ENCODE measurements at places on chromosomes 13 and 19. TPM values are rescaled to one million over a fixed set of nuclear protein-coding genes. Genes with fewer than 3 reads are reported as not detected.

- no peak for DNase-seq
These were observed 41.3 kb upstream of the RCBTB2 start for GRCh38 chr13:48574041-48574796.

- no peak for DNase-seq
These were observed 558.3 kb upstream of the NBEA start for GRCh38 chr13:34383728-34384127.

DNA sequence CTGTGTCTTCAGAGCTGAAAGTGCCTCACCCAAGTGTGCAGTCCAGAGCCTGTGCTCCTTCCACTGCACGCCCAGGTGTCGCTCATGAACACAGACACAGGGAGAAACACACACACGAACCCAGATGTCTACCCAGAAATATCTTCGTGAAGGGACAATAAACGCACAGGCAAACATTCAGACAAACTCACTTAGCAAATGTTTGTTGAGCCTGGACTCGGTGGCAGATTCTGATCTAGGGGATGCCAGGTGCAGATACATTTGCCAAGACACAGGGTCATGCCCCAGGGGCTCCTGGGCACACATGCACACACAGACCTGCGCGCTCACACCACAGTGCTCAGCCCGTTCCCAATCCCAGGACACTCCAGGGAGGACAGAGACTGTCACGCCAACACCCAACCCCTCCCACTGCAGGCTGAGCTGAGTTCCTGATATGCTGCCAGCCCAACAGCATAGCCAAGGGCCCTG lies 31.9 kb downstream of the SCGB2B2 start:
- DNase-seq = no peak

DNA sequence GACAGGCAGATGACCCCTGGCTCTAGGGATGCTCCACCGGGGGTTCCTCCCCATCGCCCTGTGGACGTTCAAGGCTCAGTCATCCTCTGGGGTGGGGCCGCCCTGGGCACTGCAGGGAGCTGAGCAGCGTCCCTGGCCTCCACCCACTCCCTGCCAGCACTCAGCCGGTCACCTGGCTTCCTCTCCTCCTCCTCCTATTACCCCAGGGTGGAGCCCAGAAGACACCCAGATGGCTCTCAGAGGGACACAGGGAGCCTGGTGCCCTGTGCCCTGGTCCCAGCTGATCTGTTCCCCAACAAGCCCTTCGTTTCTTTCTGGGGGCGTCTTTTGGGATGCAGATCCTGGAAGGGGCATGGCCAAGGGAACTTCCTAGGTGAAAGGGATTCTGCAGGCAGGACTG lies 3.7 kb upstream of the MKNK2 start:
- DNase-seq = no peak

DNA sequence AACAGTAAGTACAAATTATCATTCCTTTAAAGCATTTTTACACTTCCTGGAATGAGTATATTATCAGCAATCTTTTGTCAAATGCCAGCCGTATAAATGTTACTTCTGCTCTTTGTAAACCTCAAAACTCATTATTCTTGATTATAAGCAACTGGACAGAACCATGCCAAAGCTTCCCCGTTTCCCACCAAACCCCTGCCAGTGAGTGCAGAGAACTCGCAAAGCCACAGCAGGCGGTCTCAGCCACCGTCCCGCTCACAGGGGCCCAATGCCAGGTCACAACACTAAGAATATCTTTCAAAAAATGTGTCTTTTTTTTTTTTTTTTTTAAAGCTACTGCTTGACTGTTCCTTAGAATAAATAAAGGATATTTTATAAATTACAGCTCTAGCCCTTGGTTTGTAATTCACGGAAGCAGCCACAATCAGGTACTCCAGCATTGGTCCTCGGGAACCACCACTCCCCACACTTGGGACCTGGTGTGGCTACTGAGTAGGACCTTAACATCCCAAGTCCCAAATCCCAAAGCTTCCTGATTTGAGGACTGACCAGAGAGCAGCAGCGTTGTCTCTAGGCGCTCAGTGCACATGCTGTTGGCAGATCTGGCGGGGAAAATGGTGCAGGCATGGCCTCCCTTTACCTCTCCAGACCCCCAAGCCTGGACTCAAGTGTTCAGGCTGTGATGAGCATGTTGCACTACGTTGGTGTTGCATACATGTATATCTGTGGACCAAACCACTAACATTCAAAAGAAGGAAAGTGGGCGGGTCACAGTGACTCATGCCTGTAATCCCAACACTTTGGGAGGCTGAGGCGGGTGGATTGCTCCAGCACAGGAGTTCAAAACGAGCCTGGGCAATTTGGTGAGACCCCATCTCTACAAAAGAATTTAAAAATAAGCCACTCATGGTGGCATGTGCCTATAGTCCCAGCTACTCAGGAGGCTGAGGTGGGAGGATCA lies 19.0 kb downstream of the KCTD15 start:
- DNase-seq = peak; percentile 34

DNA sequence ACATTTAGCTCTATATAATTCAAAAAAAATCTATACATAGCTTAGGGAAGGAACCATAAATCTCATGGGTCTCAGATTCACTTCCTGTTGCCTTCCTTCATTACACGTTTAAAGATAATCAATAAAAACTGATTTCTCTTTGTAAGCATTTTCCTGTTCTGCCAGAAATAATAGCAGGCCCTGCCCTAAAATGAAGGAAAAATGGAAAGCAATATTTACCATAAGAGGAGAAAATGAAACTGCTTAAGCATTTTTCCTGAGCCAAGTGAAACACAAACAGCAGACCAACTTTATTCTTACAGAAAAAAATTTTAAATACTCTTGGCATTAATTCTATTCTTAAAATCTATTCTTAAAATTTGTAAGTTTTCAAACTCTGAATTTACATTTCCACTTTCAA lies 4.0 kb downstream of the LHFPL6 start:
- no peak for DNase-seq

DNA sequence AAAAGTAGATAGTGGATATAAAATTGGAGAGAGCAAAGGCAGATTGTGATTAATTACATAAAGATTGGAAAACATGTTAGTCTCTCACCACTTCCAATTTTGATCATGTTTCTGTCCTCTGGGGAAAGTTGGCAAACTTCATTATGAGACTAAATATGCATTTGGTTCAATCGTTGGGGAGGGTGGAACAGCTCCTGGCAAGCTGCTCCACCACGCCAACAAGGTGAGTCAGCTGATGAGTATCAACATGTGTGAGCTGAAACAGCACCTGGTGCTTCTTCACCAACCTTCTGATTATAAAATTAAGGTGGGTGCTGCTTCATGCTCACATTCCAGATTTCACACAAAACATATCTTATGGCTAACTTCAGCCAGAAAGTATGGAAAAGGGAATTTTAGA lies 1784.6 kb downstream of the SLITRK5 start:
- DNase-seq = no peak

GRCh38 chr13:29284726-29285125 lies 310.8 kb downstream of the SLC7A1 start:
- no peak for DNase-seq

DNA sequence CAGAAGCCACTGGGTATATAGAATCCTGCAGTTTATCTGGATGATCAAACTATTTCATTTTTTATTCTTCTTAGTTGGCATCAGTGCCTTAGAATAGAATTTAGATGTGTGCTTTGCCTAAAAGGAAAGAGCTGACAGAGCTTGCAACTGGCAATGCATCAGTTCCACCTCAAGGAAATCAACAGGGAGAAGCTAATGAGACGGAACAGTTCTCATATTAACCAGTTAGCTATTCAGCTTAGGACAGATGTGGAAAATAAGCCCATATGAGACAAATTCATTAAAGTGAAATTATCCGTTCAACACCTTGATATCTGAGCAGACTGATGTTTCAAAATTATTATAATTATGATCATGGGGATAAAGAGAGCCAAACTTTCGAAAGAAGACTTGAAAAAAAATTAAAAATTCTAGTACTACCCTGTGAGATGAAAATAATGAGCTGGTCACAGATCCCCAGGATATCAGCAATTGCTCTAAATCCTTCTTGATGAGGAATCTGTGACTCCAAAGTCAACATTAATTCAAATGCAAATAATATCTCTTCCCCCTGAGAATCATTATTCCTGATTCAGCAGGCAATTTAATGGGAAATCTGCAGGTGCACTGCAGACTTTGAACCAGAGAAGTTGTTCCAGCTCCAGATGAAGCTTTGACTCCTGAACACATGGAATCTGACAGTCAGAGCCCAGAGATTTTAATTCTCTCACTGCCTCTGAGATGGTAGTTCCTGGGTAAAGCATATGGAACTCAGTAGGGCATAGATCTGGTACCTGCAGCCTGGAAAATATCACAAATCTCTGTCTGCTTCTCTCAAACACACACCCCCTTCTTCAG lies 486.8 kb downstream of the FOXO1 start:
- DNase-seq = no peak

DNA sequence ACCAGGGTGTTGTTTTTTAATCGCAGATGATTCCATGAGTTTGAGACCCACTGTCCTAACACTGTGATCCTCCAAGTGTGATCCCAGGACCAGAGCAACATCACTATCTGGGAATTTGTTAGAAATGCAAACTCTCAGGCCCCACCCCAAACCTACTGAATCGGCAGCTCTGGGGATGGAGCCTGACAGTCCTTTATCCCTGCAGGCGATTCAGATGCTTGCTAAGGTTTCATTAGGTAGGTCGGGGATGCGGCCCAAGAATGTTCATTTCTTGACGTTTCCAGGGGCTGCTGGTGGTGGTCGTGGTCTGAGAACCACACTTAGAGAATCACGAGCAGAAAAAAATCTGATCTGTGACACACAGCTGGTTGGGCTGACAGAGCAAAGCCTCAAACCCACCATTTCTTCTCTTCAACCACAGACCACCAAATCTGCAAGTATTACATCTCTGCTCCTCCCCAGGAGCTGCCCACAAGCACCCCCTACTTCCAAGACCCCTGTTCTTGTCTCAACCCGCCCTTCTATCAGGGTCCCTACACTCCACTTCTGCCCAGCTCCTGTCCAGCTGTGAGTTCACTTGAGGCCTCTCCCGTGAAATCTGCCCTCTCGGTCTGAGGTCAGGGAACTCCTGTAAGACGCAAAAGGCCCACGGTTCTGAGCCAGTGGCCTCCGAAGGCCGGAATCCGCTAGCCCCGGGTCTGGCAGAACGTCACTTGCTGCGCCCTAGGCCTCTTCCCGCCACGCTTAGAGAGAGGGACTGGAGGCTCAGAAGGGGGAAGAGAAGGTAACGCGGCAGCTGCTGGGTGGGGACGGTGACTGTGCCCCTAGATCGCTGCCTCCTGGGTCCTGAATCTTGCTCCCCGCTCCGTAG lies 1.1 kb upstream of the FARP1 start:
- no peak for DNase-seq

- DNase-seq = no peak
These were observed 67.7 kb downstream of the DACH1 start for GRCh38 chr13:71799324-71799723.

GRCh38 chr19:11378319-11379189 lies 4.1 kb downstream of the SWSAP1 start:
- DNase-seq = peak; percentile 89

- DNase-seq = no peak
These were observed 5.3 kb upstream of the CD79A start for GRCh38 chr19:41871573-41872383.

GRCh38 chr19:50875795-50876422 lies 2.7 kb downstream of the KLK2 start:
- DNase-seq = no peak

DNA sequence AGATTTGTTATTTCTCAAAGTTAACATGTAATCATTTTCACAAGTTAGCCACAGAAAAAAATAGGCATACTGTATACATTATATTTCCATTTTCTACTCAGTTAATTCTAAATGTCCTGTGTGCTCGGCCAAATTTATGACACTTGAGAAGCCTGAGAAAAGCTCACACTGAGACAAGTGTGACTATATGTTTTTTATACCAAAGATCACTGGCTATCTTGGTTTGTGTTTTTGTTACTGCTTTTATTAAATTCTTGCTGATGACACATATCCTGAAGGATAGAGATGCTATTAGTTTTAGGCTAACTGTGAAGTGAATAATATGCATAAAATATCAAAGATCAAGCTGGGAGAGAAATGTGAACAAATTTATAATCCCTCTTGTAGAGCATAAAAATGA lies 49.3 kb upstream of the IL17D start:
- DNase-seq = peak; percentile 53

GRCh38 chr13:20778311-20778710 lies 4.5 kb upstream of the EEF1AKMT1 start:
- DNase-seq = no peak

DNA sequence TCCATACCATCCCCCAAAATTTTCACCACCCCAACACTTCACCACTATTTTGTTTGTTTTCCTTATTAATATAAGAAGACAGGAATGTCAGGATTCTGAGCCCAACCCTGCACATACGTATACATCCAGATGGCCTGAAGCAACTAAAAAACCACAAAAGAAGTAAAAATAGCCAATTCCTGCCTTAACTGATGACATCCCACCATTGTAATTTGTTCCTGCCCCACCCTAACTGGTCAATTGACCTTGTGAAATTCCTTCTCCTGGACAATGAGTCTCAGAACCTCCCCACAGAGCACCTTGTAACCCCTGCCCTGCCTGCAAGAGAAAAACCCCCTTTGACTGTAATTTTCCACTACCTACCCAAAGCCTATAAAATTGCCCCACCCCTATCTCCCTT lies 132.5 kb downstream of the ZNF675 start:
- DNase-seq = no peak

GRCh38 chr13:64765636-64766035 lies 2464.5 kb downstream of the PCDH9 start:
- no peak for DNase-seq

GRCh38 chr13:80547885-80548825 lies 207.2 kb upstream of the SPRY2 start:
- DNase-seq = no peak

GRCh38 chr19:7917267-7918061 lies 2.7 kb upstream of the SNAPC2 start:
- peak; percentile 45 for DNase-seq

DNA sequence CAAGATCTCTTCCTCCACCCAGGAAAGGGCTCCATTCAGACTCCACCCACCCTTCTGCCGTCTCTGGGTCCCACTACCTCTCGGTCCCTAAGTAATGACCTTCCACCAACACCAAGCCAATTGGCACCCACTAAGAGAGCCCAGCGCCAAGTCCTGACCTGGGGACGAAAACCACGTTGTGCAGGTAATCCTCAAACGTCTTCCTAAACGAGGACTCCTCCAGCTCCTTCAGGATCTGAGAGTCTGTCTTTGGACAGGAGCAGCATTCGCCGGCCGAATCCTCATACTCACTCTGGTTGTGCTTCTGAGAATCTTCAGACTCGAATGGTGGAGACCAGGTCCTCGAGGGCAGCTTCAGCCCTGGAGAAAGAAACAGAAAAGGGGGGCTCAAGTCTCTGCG lies 83.1 kb downstream of the ZNF557 start:
- DNase-seq = no peak

The SLC6A16 gene
- under 0.01 TPM for total RNA-seq

The IGFL2 gene
- not detected for total RNA-seq

The KLK12 gene
- not detected for total RNA-seq

The PRODH2 gene
- total RNA-seq = not detected

The DLEU7 gene
- not detected for total RNA-seq

The LRRC63 gene
- not detected for total RNA-seq

The SULT2A1 gene
- not detected for total RNA-seq

The ODAD3 gene
- total RNA-seq = under 0.01 TPM

The PLVAP gene
- not detected for total RNA-seq

The CRX gene
- not detected for total RNA-seq

The S1PR2 gene
- 14.0 TPM for total RNA-seq

The ZNF584 gene
- 15.4 TPM for total RNA-seq

The ICAM1 gene
- total RNA-seq = 10.6 TPM

The TGFBR3L gene
- total RNA-seq = not detected

The USHBP1 gene
- not detected for total RNA-seq

The DCT gene
- not detected for total RNA-seq
